Activated gamma-delta T cell (primary cell): ENCODE measurements at places on chromosomes 11 and 22.

DNA sequence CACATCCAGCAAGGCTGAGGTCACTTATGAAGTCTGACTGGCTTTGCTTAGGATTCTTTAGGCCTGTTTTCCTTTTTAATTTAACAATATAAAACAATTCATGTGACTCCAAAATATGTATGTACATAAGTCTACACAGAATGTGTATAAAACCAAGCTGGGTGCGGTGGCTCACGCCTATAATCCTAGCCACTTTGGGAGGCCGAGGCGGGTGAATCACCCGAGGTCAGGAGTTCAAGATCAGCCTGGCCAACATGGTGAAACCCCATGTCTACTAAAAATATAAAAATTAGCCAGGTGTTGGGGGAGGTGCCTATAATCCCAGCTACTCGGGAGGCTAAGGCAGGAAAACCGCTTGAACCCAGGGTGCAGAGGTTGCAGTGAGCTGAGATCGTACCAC, 83.1 kb downstream of the SHANK2 start:
- no peak for DNase-seq

DNA sequence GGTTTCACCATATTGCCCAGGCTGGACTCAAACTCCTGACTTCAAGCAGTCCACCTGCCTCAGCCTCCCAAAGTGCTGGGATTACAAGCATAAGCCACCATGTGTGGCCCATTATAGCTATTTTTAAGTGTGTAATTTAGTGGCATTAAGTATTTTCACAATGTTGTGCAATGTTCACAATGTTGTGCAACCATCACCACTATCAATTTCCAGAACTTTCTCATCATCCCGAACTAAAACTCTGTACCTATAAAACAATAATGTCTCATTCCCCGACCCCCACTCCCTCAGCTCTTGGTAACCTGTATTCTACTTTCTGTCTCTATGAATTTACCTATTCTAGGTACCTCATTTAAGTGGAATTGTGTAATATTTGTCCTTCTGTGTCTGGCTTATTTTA, 7.5 kb downstream of the CFAP68 start:
- no peak for DNase-seq

- DNase-seq = no peak
These were observed 166.0 kb upstream of the RASSF10 start for GRCh38 chr11:12842933-12843636.

GRCh38 chr11:11416917-11417316, 63.9 kb upstream of the CSNK2A3 start:
- no peak for DNase-seq

DNA sequence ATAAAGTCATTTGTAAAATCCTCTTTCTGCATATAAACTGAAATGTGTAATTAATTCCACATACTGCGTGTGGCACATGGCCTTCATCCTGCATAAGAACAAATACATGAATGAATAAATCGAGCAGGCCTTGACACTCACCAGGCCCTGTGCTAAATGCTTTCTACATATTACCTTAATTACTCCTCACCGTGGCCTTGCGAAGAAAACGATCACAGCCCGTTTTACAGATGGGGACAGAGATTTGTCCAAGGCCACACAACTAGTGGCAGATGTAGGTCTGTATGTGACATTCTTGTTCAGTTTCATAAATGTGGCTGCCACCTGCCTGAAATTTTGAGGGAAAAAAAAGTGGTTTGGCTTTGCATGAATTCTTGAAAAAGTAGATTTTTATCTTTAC, 5.8 kb upstream of the CCND1 start:
- DNase-seq = no peak

- DNase-seq = no peak
These were observed 498 bp downstream of the C2CD2L start for GRCh38 chr11:119107538-119108145.

DNA sequence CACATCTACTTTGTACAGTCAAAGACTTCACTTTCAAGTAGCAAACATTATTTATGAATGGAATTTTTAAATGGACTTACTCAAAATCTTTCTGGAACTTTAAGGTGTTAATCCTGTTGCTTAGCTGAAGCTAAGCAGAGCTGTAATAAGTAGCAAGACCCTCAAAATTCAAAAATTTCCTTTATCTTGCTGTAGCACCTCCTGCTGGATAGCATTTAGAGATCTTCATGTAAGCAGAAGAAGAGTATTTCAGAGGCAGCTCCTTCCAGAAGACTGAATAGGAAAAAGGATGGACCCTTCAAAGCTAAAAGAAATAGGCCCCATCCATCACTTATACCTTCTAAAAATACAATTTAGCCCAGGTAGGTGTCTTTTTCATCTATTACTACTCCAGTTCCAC, 3.4 kb downstream of the PHF21A start:
- no peak for DNase-seq

- no peak for DNase-seq
These were observed 61.1 kb downstream of the SPECC1L start for GRCh38 chr22:24331468-24332440.

GRCh38 chr11:120832481-120833238, 191.2 kb upstream of the TBCEL start:
- no peak for DNase-seq

DNA sequence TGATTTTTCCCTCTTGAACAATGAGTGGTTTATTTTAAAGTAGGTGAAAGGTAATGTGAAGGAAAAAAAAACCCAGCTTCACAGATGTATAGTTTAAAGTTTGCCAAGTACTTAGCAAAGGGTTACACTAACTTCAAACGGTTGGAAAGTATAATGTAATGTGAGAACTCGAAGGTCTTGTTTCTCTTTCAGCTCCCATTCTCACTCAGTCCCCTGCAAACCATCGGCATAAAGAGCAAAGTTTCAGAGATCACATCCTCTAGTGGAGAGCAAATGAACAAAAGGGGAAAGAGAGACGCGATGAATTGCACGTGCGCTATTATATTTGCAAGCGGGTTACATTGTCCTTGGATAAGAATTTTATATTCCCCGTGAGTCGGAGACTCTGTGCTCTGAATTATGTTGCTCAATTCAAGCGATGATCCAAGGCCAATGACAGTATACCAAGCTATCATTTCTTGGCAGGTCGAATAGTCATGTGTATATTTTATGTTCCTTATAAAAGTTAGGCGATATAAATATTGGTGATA, 37.6 kb upstream of the BIRC3 start:
- DNase-seq = no peak

GRCh38 chr11:134331354-134332188, at the start of gene GLB1L2:
GLB1L2 (plus strand) TSS chr11:134331988; CDS start chr11:134332062, 74 bp downstream.
- peak; percentile 77 for DNase-seq

- DNase-seq = no peak
These were observed 44.6 kb downstream of the YAP1 start for GRCh38 chr11:102154806-102155205.

DNA sequence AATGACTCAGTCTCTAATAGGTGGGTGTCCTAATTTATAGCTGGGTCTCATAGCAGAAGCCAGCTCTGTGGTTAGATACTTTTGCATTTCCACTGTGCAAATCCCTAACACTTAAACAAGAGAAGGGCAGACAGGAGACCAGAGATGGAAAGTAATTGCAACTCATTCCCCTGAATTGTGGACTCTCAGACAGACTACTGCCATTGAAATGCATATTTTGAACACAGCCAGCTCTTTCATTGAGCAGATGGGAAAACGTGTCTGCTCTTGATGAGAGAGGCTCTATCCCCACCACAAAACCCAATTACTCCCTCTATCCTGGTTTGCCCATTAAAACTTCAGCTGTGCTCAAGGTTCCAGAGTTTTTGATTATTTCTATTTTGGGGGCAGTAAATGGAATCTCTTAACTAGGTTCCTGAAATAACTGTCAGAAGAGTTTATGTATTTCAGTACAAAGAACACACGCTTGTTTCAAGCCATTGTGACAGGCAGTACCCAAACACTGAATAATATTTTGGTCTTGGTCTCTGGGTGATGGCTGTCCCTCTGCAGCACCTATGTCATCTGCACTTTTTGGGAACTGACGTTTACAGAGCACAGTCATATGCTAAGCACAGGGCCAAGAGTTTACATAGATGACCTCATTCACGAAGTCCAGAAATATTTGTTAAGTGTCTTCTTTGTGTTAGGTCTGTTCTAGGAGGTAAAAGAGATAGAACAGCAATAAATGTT, 41.7 kb downstream of the FAM227A start:
- DNase-seq = no peak

DNA sequence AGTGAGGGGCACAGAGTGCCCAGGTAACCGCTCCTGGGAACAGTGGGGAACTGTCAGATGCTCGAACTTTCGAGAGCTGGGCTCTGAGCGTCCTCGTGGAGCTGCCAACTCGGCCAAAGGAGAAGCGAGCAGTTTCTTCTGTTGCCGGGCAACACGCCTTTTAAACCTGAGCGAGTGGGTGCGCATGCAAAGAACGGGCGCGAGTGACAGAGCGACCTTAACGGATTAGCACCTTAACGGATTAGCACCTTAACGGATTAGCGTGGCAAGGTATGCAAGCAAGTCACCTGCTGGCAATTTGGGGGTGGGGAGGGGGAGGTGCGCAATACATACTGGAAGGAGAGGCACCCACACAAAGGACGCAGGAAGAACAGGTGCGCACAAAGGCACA, 61.8 kb upstream of the PRODH start:
- DNase-seq = no peak
